Esophagus squamous epithelium (tissue), 5 donors: ENCODE measurements at places on chromosomes 16 and 17.

- H3K27me3 ChIP-seq: no peaks in the 10 kb centered on the region
- DNase-seq: no peak
- H3K27ac ChIP-seq: peak overlapping the region; percentile 95
- no peaks in the 10 kb centered on the region for H3K36me3 ChIP-seq
- peak overlapping the region; percentile 49 for H3K4me3 ChIP-seq
- peaks cover 38% of the 10 kb centered on the region for H3K4me1 ChIP-seq
Observed at GRCh38 chr16:72989579-72990551, 58.1 kb downstream of the ZFHX3 start.

- H3K36me3 ChIP-seq: no peaks in the 10 kb centered on the region
- H3K27me3 ChIP-seq: no peaks in the 10 kb centered on the region
Observed at GRCh38 chr16:10616756-10617640, 36.6 kb upstream of the EMP2 start.

GRCh38 chr17:33686171-33686570 is 393.1 kb upstream of the ASIC2 start:
- no peak overlapping the region for H3K4me3 ChIP-seq
- DNase-seq: no peak
- H3K36me3 ChIP-seq: no peaks in the 10 kb centered on the region
- no peak overlapping the region for H3K27ac ChIP-seq
- H3K27me3 ChIP-seq: no peaks in the 10 kb centered on the region

DNA sequence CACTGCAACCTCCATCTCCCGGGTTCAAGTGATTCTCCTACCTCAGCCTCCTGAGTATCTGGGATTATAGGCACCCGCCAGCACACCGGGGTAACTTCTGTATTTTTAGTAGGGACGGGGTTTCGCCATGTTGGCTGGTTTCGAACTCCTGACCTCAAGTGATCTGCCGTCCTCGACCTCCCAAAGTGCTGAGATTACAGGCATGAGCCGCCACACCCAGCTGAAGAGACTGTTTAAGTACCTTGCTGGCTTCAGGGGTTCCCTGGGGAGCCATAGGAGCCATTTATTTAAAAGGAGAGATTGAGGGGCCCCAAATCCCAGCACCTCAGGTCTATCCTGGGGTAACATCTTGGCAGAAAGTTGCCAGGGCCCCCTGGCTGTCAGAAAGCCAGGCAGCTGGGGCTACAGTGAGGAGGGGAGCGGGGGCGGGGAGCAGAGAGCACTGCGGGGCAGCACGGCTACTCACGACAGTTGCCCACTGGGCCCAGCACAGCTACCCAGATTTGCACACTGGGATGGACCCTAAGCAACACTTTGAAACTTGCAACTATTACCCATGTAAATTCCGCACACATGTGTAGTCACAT is 1.6 kb downstream of the SNAI3 start:
- no peak for DNase-seq
- H3K4me3 ChIP-seq: peak overlapping the region; percentile 68
- H3K27ac ChIP-seq: no peak overlapping the region
- peaks cover 28% of the 10 kb centered on the region for H3K4me1 ChIP-seq
